Spinal cord (tissue), 10 donors: ENCODE measurements at places on chromosomes 5 and 9.

DNA sequence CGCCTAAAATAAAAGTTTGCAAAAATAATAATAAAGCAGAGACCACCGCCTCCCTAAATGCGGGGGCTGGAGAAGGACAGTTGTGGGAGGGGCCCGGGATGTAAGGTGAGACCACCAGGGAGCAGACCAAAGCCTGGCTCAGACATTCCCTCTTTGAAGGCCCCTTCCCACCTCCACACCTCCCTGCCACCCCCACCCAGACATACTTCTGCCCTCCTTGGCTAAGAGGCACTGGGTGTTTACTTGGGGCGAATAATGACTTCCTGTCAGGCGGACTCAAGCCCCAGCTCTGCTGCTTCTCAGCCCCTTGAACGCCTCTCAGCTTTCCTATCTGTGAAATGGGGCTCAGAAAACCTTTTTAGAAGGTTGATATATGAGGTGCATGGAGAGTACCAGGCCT, 58.8 kb upstream of the GGTA1 start:
- no peak for DNase-seq

- DNase-seq, result no peak
Observed at GRCh38 chr5:178668579-178668978, 41.7 kb upstream of the CLK4 start.

- no peak for DNase-seq
Observed at GRCh38 chr9:137088121-137088520, 1.3 kb downstream of the MAN1B1 start.

- DNase-seq, result no peak
Observed at GRCh38 chr9:95573463-95573862, 56.7 kb upstream of the PTCH1 start.

GRCh38 chr5:119311688-119312087, 44.1 kb upstream of the TNFAIP8 start:
- DNase-seq, result no peak

DNA sequence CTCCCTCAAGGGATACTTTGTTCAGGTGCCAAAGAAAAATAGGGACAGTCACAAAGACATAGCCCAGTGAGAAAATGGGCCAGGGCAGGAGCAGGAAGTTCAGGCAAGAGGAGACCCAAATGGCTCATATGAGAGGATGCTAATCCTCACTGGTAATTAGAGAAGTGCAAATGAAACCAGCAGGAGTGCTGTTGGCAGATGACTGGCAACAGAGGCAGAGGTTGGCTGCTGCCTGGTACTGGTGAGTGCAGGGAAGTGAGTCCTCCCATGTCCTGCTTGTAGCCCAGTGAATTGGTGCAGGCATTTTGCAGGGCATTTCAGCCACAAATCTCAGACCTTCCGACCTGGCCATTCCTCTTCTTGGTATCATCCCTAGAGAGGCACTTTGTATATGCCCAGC, 23.5 kb downstream of the ODF2 start:
- no peak for DNase-seq

DNA sequence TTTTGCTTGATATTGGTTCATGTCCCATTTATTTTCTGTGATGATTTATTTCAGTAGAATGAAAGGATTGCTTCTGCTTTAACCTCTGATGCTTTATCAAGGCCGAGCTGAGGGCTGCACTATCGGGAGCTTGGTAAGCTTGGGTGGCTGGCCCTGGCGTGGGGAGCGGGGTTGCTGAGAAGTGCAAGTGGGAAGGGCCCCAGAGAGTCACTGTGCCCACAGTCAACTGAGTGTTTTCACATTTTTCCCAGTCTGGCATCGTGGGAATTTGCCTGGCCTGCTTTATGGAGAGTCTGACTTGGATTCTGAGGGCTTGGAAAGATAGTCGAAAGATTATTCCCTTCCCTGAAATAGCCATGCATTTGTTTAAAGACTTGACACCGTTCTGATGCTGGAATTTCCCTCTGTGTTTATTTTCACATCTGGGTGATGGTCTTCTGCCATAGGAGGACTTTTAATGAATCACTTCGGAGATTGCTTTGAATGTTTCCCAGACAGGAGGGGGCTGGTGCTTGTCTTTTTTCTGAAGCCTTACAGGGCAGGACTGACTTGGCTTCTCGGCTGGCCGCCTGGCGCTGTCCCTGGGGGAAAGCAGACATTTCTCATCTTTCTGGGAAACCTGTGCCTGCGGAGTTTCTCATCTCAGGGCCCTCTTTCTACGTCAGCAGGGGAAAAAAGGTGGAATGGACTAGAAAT, 139.0 kb downstream of the BOD1 start:
- DNase-seq, result no peak

- DNase-seq, result no peak
Observed at GRCh38 chr5:125536582-125536981, 790.1 kb upstream of the ZNF608 start.

GRCh38 chr9:97237311-97237786, 70.1 kb upstream of the CCDC180 start:
- DNase-seq, result no peak

- no peak for DNase-seq
Observed at GRCh38 chr5:175328687-175329086, 115.3 kb downstream of the DRD1 start.

GRCh38 chr9:28105001-28105400, 531.7 kb upstream of the C9orf72 start:
- DNase-seq, result no peak

DNA sequence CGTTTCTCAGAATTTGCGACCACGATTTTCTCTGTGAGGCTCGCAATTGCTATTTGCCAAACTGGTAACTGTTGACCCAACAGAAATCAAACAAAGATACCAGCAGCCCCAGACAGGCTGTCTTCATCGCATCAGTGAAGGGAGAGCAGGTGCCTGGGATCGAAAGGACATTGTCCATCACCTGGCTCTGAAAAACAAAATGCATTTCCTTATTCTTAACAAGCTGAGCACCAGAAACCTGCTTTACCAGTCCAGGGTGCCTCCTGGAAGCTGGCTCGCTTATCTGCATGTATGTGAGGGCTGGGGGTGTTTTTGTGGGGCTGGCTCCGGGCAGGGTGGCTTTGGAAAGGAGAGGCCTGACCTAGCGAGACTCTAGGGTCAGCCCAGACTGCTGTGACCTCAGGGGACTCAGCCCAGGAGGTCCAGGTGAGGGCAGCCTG, 24.7 kb downstream of the WWC1 start:
- no peak for DNase-seq
